Naive thymus-derived CD8-positive, alpha-beta T cell (primary cell): ENCODE measurements at places on chromosomes 7 and 10.

DNA sequence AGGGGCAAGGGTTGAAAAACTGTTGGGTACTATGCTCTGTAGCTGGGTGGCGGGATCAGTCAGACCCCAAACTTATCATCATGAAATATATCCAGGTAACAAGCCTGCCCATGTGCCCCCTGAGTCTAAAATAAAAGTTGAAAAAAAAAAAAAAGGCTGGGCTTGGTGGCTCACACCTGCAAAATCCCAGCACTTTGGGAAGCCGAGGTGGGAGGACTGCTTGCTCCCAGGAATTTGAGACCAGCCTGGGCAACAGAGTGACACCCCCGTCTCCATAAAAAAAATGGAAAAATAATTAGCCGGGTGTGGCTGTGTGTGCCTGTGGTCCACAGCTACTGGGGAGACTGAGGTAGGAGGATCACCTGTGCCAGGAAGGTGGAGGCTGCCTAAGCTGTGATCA, 83.5 kb downstream of the VIPR2 start:
- DNase-seq, result no peak

DNA sequence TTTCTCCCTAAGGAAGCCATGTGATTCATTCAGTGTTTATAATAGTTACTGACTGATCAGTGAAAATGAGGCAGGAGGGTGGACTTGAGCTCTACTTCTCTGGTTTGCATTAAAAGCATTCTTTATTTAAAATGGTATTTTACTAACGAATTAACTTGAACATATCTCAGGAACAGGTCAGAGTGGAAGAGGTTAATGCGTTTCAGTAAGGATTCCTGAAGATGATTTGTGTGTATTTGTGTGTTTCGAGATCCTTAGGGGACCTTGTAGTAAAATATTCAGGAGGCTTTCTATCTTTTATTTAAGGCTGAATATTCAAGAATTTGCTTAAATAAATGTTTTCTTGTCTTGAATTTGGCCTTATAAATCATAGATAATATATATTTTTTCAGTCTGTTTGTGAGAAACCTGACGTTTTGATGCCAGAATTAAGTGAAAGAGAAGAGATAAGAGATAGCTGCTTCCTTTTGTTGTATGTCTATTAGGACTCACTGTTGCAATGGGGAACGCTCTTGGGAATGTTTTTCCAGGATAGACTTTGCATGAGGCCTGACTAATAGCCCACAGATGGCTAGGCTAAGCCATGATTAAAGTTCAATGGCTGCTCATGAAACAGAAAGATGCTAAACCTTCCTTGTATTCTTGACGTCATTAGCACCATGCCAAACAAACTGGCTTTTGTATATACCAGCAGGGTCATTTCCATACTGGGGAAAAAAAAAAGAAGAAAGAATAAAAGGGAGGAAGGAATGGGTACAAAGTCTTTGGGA, 93.8 kb upstream of the MTPN start:
- DNase-seq, result no peak

GRCh38 chr7:69717221-69717620, 118.9 kb downstream of the AUTS2 start:
- DNase-seq, result no peak

DNA sequence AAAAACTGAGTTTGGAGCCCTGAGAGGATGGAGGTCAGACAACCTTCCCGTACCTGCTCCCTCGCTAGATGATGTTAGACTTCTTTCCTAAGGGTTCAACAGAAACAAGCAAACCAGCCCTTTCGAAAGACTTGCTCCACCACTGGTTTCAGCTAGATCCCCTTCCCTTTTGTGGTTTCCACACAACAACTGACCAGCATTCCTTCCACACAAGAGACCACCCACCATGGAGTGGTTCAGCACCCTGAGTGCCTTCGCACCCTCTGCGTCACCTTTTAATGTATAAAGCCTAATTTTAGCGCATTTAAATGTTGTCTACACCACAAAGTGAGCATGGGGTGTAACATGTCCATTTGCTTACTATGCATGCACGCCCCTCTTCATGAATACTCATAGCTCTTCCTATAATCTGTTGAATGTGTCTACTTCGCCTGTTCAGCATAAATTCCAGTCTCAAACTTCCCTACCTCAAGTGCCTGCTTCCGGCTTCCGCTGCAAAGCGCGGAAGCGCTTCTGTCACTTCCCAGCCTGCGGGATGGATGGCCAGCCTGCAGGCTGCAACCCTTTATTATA, 69.0 kb downstream of the TACC2 start:
- no peak for DNase-seq

DNA sequence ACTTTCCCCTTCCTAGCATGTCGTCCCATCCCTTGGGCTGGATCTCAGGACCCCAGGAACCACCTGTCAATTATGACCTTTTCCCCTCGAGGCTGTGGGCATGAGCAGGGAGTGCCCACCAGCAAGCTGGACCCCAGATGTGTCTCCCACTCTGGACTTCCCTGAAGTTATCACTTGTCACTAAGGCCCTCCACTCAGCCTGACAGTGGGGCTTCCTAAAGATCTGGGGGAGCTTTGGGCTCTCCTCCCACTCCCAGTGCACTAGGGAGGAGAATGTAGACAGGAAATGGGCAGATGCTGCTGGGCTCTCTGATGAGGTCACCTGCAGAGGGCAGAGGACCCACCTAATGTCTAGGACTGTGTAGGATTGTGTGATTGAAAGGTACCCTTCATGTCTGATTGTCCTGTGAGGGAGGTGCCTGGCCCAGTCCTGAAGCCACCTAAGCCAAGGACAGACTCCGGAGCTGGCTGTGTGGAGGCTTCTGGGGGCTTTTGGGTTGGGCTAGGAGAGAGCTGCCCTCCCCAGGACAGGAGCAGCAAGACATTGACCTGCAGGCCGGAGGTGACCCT, 18.7 kb downstream of the MYO1G start:
- DNase-seq, result no peak

DNA sequence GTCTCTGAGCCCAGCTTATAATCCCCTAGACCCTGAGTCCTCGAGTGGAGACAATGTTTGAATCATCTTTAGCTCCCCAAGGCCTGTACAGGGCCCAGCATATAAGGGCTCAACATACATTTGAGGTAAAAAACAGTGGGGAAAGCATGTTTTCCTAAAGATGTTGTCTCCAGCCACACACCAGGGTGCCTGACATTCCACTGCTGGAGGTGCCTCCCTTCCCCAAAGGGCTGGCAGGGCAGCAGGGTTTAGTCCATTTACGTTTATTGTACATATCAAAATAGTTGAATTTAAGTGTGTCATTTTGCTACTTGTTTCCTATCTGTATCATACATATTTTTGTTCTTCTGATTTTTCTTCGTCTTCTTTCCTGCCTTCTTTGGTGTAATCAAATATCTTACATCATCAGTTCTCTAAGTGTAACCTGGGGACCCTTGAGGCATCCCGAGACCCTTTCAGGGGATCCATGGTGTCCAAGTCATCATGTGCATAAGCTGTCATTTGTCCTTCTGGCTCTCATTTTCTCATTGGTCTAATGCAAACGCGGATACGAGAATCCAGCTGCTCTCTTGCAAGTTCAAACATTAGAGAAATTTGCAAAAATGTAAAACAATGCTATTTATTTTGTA, 101.6 kb downstream of the PDGFA start:
- DNase-seq, result no peak

DNA sequence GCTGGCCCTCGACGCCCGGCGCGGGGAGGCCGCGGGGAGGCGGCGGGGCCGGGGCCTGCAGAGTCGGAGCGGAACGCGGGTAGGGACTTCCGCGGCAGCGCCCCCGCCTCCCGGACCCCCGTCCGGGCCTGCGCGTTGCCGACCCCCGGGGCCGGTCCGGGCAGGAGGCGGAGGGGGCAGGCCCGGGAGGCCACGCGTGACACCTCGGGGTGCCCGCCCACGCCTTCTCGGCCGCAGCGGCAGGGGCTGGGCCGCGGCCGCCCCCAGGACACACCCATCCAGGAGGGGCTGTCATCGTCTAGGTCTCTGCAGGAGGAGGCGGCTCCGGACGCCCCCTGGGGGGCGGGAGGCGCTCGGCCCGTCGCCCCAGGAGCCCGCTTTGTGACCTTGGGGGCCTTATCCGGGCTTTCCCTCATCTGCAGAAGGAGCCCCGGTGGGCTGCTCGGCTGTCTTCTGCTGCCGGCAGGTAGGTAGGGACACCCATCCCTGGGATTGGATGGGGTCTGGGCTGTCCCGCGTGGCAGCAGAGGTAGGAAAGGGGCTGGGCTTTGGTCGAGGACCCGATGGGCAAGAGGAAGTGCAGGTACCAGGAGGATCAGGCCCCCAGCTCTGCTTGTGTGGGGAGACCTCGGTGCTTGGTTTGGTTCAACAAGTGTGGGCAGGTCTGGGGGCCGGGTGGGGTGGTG, 569 bp downstream of the ZNF316 start:
- peak; percentile 83 for DNase-seq

DNA sequence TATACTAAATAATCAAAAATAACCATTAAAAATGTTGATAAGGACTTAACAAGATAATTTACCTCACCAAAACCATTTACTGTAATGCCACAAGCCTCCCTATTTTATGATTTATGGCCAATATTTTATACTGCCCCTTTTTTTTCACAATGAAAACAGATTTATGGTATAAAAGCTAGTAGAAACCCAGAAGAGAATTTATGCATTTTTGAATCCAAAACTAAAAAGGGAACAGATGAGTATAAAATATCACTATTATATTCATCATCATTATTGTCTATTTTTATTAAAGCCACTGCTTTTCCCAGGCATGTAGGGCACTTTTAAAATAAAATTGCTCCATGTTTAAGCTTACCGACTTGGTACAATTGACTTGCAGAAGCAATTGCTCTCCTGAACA, 425.0 kb downstream of the PHTF2 start:
- DNase-seq, result no peak

DNA sequence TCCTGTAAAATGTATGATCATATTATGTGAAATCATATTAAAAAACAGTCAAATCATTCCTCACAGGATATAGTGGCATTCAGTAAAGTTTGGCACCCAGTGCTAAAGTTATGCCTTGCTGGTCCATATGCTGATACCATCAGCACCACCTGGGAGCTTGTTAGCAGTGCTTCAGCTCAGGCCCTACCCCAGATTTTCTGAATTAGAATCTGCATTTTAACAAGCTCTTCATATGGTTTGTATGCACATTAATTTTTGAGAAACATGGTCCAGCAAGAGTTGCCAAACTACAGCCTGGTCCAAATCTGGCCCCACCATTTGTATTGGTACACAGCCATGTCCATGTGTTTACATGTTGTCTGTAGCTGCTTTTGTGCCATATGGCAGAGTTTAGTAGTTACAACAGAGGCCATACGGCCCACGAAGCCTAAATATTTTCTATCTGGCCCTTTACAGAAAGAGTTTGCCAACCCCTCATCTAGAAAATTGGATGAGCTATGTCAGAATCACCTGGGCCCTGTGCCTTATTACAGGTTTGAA, 30.1 kb downstream of the RAB18 start:
- DNase-seq, result no peak

GRCh38 chr10:104317726-104318299, 20.5 kb downstream of the ITPRIP start:
- no peak for DNase-seq

DNA sequence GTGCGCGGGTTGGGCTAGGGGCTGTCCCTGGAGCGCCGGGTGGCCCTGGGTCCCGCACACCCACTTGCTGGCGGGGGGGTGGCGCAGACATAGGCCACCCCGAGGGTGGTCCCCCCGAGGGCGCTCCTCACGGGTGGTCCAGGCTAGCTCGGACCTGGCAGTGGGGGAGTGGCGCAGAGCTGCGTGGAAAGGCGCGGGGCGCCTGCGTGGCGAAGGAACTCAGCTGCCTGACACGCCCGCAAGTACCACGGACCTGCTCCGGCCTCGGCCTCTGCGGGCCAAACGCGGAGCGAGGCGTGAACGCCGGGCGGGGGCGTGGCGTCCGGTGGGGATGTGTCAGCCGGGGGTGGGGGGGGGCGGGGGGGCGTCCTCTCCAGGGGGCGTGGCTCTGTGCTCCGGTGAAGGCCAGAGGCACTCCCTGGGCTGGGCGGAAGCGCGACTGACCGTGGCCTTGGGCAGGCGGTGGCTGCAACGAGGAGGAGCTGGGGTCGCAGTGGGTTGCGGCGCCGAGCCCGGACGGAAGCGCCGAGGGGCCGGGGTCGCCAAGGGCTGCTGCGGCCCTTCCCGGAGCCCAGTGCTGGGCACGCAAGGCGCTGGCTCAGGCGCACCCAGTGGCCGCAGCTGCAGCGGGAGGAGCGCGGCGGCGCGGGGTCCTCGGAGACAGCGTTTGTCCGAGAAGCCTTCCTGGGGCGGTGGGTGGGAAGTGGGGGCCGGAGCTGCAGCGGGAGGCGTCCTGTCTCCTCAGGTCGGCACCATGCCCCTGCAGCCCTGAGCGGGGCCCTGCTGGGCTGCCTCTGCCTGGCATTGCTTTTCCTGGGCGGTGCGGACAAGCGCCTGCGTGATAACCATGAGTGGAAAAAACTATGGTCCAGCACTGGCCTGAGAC, 58.9 kb upstream of the NUPR2 start:
- no peak for DNase-seq

GRCh38 chr7:119344466-119344865, 928.5 kb upstream of the KCND2 start:
- no peak for DNase-seq

DNA sequence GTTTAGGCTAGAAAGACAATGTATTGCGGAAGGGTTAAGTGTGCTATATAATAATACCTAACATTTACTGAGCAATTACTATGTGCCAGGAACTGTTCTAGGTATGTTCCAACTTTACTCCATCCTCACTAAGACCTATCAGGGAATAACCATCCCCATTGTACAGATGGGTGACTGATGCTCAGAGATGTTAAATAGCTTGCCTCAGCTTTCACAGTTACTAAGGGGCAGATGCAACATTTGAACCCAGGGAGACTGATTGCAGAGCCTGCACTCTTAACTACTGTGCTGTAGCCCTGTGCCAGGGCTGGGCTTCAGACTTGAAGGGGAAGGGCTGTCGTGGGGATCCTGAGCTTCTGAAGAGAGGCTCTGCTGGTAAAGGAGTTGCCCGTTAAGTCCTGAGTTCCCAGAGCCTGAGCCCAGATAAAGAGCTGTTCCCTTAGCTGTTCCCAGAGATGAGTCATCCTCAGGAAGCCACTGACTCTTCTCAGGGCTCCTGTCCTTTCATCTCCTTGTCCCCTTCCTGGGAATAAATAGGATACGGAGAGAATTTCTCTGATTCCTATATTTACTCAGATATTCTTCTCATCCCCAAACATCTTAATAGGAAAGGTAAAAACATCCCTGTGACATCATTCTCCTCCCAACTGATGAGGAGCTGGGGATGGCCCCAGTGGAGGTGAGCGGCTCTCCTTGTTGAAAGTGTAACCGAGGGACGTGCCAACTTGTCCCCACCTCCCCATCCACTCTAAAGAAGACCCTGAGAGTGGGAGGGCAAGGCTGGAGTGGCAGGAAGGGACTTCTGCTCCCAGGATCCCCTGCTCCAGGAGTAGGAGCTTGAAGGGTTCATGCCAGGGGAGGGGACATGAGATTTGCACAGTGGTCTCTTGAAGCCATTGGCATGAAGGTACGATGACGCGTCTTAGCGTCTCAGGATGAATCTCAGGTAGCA, 28.0 kb upstream of the HABP2 start:
- no peak for DNase-seq

- DNase-seq, result no peak
Measured at GRCh38 chr7:96927131-96927530, 78.2 kb upstream of the DLX6 start.

- no peak for DNase-seq
Measured at GRCh38 chr7:1806354-1806753, 136.3 kb downstream of the ELFN1 start.
